CD8-positive, alpha-beta memory T cell (primary cell): ENCODE measurements at places on chromosomes 6 and 20. TPM values are rescaled to one million over a fixed set of nuclear protein-coding genes. Genes with fewer than 3 reads are reported as not detected.

DNA sequence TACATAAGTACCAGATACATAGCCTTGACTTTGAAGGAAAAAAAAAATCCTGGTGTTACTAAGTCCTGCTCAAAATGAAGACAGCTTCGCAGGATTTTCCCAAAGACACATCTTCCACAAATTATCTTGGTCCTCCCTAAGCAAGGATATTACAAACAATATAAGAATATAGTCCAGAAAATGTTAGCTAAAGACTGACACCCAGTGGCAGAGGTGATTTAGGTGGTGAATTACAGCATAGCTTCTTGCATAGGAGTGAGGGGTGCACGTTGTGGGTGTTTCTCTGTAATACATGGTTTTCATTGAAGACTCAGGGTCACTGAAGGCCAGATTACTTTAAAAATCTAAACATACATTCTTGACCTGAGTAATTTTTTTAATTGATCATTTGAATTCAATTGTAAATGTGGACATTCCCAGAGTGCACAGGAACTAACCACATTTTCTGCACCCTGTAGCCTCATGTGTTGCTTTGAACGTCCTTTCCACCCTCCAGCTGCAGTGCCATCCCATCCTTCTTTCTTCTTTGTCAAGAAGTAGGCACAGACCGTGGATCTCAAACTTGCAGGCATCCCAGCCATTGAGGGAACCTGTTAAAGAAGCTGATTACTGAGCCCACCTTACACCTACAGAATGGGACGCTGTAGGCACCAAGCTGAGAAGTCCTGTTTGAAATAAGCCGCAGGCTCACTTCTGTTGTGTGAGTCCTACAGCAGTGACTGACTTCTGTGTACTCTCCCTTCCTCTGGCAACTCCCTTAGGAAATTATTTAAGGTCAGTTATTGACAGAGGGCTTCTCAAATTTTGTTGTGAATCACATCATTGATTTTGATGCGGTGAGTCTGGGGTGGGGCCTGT, 102.6 kb downstream of the PERP start:
- DNase-seq: no peak

GRCh38 chr6:110328259-110328658, 29.9 kb downstream of the METTL24 start:
- no peak for DNase-seq

DNA sequence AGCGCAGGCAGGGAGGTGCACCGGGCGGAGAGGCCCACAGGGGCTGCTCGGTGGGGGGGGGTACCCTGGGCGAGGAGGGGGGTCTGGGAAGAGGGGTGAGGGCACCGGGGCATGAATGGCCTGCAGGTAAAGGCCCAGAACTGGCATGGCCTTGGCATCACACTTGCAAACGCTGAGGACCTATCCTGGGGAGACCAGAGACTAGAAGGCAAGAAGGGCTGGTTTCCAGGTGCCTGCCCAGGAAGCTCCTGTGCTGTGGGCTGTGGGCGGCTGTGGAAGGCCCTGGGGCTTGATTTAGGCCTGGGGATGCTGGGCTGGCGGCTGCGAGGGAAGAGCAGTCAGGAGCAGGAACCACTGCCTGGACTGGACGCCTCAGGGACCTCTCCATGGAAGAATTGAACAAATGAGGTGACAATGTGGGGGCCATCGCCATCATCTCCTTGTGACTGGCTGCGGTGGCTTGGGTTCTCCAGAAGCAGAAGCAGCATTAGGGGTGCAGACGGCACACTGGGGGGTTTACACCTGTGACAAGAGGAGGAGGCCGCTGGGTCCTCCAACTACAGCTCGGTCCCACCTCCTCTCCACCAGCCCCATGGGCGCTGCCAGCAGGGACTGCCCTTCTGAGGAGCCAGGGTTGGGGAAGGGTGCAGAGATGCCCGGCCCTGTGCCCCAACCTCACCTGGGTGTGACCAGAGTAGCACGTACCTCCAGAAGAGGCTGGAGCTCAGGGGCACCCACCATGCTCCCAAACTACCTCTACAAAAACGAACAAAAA, 32.1 kb upstream of the IRF4 start:
- no peak for DNase-seq

Gene TGM3
- total RNA-seq: not detected
